ENCODE measurements at places on chromosomes 7 and 10.

- H3K36me3 ChIP-seq, result peaks cover 17% of the 10 kb centered on the region
- no peaks in the 10 kb centered on the region for H3K4me1 ChIP-seq
- no peak overlapping the region for H3K27ac ChIP-seq
- no peak for DNase-seq
- no peak overlapping the region for H3K4me3 ChIP-seq
- H3K27me3 ChIP-seq, result no peaks in the 10 kb centered on the region
Measured at GRCh38 chr7:2720024-2720423, 32.0 kb downstream of the AMZ1 start.

GRCh38 chr7:21412410-21412851 lies 15.5 kb upstream of the SP4 start:
- no peak overlapping the region for H3K27ac ChIP-seq
- no peak overlapping the region for H3K4me3 ChIP-seq
- no peaks in the 10 kb centered on the region for H3K27me3 ChIP-seq
- DNase-seq, result no peak

DNA sequence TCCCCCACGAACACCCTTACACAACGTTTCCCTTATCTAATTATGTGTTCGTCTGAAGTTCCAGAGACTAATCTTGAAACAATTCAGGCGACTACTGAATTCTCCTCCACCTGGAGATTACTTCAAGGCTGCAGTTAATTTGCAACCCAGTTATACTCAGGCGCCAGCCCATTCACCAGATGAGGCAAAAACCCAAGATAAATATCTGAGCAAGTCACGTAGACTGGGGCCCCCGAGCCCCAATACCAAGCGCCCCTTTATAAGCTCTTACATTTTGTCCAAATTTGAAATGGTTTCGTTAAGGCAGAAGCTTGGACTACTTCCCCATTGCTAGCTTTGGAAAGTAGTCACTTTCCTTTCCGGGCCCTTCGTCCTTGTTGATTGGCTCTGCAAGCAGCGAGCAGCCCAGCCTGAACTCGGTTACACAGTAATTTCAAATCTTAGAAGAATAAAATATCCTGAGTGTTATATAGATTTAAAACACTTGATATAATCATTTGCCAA lies 1.2 kb downstream of the TPK1 start:
- H3K4me3 ChIP-seq, result peak overlapping the region; percentile 90
- no peak overlapping the region for H3K27ac ChIP-seq
- no peaks in the 10 kb centered on the region for H3K27me3 ChIP-seq
- H3K4me1 ChIP-seq, result no peaks in the 10 kb centered on the region
- DNase-seq, result peak; percentile 57

GRCh38 chr7:135247746-135248471 lies 14.3 kb downstream of the STRA8 start:
- no peak overlapping the region for H3K4me3 ChIP-seq
- no peaks in the 10 kb centered on the region for H3K27me3 ChIP-seq
- peak; percentile 22 for DNase-seq
- no peaks in the 10 kb centered on the region for H3K4me1 ChIP-seq
- H3K36me3 ChIP-seq, result no peaks in the 10 kb centered on the region
- H3K27ac ChIP-seq, result no peak overlapping the region

DNA sequence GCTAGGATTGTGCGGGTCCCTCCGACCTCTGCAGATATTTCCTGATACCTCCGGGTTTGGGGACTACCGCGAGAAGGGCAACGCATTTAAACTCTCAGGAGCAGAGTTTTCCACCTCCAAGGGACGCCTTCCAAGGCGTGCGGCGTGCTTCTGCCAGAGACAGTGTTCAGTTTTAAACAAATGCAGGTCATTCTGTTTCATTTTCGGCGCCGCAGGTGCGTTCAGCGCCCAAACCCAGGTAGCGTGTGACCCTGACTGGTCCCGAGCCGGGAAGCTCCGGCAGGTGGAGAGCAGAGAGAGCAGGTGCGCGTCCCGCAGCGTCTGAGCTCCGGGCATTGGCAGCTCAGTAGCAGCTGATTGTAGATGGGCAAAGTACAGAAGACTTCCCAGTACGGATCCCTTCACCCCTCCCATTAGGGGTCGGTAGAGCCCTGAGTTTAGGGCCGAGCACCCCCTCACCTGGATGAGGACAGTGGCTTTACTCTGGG lies 1.4 kb upstream of the CYP26A1 start:
- H3K4me1 ChIP-seq, result peaks cover 3% of the 10 kb centered on the region
- H3K36me3 ChIP-seq, result peaks cover 31% of the 10 kb centered on the region
- H3K4me3 ChIP-seq, result peak overlapping the region; percentile 93
- peaks cover 41% of the 10 kb centered on the region for H3K27me3 ChIP-seq

DNA sequence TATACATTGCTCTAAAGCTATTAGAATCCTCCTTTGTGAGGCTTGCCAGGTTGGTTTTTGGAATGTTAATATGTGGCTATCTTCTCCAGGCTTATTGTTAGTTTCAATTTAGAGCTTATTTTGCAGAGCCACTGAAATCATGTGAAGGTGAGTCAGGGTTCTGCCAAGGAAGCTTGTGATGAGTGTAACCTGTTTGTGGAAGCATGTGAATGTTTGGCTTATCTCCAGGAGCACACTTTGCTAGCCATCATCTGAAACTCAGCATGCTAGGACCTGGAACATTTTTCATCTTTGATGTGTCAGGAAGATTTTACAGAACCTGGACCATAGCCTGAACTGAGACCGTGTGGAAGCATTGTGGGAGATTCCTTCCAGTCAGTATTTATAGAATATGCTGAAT lies 197.3 kb downstream of the PPP1R9A start:
- no peak for DNase-seq
- H3K4me3 ChIP-seq, result no peak overlapping the region
- H3K36me3 ChIP-seq, result peaks cover 4% of the 10 kb centered on the region
- H3K27me3 ChIP-seq, result no peaks in the 10 kb centered on the region
- no peak overlapping the region for H3K27ac ChIP-seq
- no peaks in the 10 kb centered on the region for H3K4me1 ChIP-seq

DNA sequence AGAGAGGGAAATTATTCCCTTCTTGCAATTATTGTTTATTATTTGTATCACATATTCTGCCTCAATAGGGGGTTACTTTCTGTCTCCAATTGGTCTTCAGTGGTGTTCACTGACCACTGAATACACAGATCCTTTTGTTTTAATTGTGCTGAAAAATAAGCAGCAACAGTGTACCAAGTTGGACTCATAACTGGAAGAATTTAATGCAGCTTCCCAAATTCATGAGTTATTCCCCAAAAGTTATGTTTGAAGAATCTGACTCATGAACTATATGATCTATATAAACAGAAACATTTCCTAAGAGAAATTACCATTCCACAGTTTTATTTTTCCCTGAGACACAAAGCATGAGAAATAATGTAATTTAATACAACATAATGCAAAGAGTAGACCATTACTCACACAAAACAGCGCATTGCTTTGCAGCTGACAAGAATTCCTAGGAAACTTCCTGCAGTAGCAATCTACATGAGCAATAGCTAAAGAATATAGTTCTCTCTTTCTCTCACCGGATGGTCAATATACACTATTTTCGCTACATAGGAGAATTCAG lies 479.2 kb downstream of the HTR7 start:
- DNase-seq, result no peak
- H3K36me3 ChIP-seq, result no peaks in the 10 kb centered on the region
- no peaks in the 10 kb centered on the region for H3K27me3 ChIP-seq
- H3K27ac ChIP-seq, result no peak overlapping the region
- no peaks in the 10 kb centered on the region for H3K4me1 ChIP-seq
